Activated naive CD4-positive, alpha-beta T cell treated with anti-CD3 and anti-CD28 coated beads, Interleukin-2, amount 50 U/mL, for 72 hours (primary cell): ENCODE measurements at places on chromosomes 6 and 20. TPM values are rescaled to one million over a fixed set of nuclear protein-coding genes. Genes with fewer than 3 reads are reported as not detected.

DNA sequence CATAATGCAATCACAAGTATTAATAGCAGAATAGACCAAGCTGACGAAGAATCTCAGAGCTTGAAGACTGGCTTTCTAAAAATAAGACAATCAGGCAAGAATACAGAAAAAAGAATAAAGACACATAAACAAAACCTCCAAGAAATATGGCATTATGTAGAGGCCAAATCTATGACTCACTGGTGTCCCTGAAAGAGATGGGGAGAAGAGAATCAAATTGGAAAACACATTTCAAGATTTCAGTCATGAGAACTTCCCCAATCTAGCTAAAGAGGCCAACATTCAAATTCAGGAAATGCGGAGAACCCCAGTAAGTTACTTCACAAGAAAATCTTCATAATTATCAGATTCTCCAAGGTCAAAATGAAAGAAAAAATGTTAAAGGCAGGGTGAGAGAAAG is 69.0 kb upstream of the PDE7B start:
- DNase-seq: no peak

DNA sequence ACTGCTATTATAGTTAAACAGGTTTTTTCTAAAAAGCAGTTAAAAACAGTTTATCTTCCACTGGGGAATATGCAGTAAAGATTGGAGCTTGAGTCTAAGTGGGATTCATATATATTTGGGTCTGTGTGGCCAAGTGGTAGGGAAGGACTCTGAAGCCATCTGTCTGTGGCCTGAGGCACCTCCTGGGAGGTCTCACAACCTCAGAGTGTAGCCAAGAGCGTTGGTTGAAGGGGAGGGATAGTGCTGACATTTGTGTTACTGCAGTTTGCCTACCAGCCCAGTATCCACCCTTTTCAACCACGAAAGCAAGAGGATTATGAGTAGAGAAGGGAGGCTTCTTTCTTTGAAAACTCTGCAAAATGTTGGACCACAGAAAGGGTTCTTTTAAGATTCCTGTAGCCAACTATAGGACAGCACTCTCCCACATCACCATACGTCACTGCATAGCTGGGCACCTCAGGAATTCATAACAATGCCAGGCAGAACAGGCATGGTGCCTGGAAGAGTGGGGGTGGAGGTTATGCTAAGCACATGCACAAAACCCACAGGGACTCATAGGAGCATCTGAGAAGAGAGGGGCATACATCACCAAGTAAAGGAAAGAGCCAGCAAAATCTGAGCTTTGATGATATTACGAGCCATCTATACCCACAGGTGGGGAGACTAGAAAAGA is 90.5 kb upstream of the HEY2 start:
- no peak for DNase-seq

- no peak for DNase-seq
Observed at GRCh38 chr6:156013155-156013554, 557.5 kb upstream of the NOX3 start.

DNA sequence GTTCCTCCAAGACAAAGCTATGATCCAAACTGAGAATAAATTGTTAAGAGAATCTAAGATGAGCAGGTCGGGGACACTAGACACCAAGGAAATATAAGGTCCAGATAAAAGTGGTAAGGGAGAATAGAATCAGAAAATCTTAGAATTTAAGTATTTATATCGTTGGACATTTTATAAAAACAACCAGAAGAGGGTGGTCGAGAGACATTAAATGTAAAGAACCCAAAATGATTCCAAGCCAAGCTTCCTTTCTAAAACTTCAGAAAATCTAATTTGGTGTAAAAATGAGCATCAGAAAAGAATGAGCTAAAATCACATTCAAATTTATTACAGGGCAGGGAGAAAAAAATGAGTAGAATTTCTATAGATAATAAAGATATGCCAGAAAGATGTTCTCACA is 97.8 kb upstream of the OGFRL1 start:
- DNase-seq: no peak

- no peak for DNase-seq
Observed at GRCh38 chr6:164378330-164378729, 931.1 kb downstream of the C6orf118 start.

- DNase-seq: no peak
Observed at GRCh38 chr20:8361006-8361652, 229.1 kb downstream of the PLCB1 start.

GRCh38 chr6:129235167-129236000 is 352.4 kb downstream of the LAMA2 start:
- DNase-seq: no peak

- DNase-seq: no peak
Observed at GRCh38 chr6:79911992-79912391, 35.4 kb downstream of the ELOVL4 start.

DNA sequence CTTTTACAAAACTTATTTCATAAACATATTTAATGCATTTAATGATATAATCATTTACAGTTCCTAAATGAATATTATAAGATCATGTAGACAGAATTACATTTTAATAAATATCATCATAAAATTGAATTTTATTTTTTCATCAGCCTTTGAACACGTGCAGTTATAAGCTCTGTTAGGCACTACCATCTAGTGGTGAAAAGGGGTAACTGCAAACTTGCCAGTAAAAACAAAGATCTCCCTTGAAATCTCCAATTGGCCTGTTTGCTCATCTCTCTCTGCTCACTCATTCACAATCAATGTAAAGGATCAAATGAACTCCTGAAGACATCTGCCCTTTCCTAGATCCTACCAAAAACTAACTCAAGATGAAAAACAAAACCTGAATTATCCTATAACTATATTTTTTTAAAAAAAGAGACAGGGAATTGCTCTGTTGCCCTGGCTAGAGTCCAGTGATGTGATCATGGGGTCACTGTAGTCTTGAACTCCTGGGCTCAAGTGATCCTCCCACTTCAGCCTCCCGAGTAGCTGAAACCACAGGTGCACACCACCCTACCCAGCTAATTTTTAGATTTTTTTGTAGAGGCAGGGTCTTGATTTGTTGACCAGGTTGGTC is 31.7 kb downstream of the SAMHD1 start:
- DNase-seq: no peak

DNA sequence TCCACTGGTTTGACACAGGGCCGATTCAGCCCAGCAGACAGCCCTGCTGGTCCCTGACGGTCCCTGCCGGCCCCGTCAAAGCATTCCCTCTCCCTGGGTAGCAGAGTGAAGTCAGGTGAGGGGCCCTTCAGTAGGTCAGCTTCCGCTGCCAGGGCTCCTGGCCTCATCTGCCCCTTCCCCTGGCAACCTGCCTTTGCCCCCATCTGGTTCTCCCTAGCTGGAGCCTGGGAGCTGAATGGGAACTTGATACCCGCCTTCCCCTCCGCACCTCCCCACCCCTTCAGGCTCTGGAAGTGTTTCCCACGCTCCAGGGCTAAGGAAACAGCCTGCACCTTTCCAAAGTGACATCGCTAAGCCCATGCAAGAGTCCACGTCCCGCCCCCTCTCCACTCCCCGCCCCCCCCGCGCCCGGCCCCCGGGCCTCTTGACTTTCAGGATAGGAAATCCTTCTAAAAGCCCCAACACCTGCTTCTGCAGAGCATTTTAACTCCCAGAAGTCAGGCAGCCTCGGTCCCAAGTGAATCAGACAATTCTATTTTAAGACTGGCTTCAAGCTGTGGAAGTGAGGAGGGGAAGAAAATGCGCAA is 53.3 kb downstream of the ISM1 start:
- DNase-seq: no peak

GRCh38 chr6:10210052-10210451 is 204.8 kb downstream of the TFAP2A start:
- DNase-seq: no peak

- DNase-seq: no peak
Observed at GRCh38 chr6:32436995-32437836, 2.5 kb upstream of the HLA-DRA start.

GRCh38 chr6:15441215-15441868 is 195.5 kb downstream of the JARID2 start:
- DNase-seq: no peak

DNA sequence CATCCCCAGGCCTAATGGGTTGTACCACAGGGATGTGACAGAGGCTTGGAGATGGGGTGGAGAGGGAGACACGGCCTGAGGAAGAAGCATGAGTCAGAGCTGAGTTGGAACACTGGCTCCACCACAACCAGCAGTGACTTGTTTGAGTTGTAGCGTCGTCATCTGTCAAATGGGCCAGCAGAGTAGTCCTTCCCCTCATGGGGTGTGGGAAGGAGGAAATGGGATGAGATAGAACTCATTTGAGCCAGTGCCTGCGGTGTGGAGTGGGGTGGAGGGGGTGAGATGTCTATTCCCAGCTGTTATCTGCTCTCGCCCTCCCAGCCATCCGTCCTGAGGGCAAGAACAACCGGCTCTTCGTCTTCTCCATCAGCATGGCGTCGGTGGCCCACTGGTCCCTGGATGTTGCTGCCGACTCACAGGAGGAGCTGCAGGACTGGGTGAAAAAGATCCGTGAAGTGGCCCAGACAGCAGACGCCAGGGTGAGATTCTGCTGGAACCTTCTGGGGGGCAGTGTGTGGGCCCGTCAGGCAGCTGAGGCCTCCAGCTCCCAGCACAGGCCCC is 32.5 kb downstream of the PLCG1 start:
- peak; percentile 47 for DNase-seq

DNA sequence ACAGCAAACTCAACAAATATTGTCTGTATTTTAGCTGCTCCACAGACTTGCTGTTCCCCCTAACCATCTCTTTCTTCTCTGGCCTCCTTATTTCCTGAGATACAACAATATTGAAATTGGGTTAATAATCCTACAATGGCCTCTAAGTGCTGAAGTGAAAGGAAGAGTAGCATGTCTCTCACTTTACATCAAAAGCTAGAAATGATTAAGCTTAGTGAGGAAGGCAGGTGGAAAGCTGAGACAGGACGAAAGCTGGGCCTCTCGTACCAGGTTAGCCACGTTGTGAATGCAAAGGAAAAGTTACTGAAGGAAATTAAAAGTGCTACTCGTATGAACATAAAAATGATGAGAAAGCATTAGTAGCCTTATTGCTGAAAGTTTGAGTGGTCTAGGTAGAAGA is 63.8 kb downstream of the ELOVL5 start:
- DNase-seq: no peak

DNA sequence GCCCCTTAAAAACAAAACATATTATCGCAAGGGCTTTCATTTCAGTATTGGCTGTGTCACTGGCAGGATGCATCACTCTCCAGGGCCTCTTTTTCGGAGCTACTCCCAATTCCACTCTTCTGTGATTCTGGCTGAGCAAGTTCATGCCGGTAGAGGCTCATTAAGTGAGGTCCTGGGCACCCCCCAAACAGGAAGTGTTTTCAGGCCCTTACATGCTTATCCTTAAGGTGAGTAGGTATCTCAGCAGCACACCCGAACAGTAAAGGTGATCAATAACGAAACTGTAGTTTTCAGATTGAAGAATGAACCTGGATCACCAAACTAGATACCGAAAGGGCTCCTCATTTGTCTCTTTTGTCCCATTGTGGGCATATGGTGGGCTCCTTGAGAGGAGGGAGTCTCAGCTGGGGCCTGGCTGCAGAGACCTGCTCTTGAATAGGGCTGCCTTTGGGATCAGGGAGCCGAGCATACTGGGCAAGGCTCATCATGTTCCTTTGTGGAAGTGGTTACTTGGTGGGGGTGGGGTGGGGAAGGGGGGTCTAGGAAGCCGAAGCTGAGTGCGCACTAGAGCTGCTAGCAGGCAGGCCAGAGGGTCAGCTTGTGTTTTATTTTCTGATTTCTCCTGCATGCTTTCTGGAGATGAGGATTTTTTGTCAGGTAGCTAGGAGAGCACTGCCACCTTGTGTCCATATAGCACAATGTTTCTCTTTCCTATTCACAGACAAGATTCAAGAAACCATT is 65.2 kb downstream of the CDS2 start:
- DNase-seq: peak; percentile 16

GRCh38 chr6:81892891-81893290 is 140.4 kb upstream of the TENT5A start:
- no peak for DNase-seq

GRCh38 chr6:134882426-134883038 is 67.4 kb downstream of the ALDH8A1 start:
- DNase-seq: no peak

DNA sequence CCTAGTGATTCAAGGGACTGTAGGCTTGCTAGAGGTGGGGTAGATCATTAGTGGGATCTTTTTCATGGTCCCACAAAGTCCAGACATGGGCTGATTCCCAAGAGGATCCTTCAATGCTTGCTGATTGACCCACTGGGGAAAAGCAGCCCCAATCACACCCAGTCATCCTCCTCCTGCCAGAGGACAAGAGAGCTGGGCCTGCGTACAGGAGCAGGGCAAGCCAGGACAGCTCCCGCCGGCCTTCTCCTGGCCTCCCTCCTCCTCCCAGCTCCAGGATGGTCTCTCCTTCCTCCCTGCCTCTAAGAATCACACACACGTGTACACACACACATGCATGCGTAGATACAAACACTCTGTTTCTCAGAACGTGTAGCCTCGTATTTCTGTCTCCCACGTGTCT is 27.0 kb downstream of the KCNK15 start:
- no peak for DNase-seq

- no peak for DNase-seq
Observed at GRCh38 chr6:162940426-162940825, 212.7 kb downstream of the PACRG start.

- no peak for DNase-seq
Observed at GRCh38 chr20:23445596-23446217, 6.2 kb downstream of the CSTL1 start.

GRCh38 chr20:49750611-49751396 is 37.1 kb upstream of the B4GALT5 start:
- no peak for DNase-seq

DNA sequence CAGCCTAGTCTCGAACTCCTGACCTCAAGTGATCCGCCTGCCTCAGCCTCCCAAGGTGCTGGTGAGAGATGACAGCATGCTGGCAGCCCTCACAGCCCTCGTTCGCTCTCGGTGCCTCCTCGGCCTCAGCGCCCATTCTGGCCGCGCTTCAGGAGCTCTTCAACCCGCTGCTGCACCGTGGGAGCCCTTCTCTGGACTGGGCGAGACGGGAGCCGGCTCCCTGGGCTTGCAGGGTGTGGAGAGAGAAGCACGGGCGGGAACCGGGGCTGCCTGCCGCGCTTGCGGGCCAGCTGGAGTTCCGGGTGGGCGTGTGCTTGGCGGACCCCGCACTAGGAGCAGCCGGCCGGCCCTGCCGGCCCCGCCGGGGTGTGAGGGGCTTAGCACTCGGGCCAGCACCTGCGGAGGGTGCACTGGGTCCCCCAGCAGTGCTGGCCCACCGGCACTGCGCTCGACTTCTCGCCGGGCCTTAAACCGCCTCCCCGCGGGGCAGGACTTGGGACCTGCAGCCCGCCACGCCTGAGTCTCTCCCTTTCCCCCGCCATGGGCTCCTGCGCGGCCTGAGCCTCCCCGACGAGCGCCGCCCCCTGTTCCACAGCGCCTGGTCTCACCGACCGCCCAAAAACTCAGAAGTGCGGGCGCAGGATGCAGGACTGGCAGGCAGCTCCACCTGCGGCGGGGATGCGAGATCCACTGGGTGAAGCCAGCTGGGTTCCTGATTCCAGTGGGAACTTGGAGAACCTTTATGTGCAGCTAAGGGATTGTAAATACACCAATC is 31.5 kb upstream of the RANBP9 start:
- DNase-seq: no peak

The C20orf202 gene
- total RNA-seq: 0.55 TPM

The SLC22A23 gene
- 0.27 TPM for total RNA-seq

The WFDC5 gene
- total RNA-seq: not detected

The BCAS4 gene
- 19.3 TPM for total RNA-seq

The KDM1B gene
- 7.7 TPM for total RNA-seq

The MED23 gene
- 24.3 TPM for total RNA-seq

The HUS1B gene
- 1.6 TPM for total RNA-seq

The PDE10A gene
- total RNA-seq: not detected

The PPP1R16B gene
- 80.4 TPM for total RNA-seq

The MATN4 gene
- 0.11 TPM for total RNA-seq

The HLA-DOA gene
- 3.2 TPM for total RNA-seq

The CUL9 gene
- total RNA-seq: 45.7 TPM

The MDFI gene
- not detected for total RNA-seq

The GINS1 gene
- 26.3 TPM for total RNA-seq
